ENCODE measurements at places on chromosomes 2 and 18.

DNA sequence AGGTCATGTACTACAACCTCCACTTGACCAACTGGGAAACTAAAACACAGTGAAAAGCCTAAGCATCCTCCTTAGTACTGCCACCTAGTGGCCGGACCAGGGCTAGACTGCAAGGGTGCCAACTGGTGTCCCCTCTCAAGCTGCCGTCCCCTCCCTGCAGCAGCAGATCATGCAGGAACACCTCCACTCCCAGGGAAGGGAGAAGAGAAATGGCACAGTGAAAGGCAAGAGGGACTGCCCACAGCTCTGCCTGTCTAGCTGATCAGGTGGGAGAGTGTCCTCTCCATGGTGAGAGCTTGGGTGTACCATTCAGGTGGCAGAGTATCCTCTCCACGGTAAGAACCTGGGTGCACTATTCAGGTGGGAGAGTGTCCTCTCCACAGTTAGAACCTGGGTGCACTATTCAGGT is 78.1 kb downstream of the AAK1 start:
- peak; percentile 85 for DNase-seq
- no peaks in the 10 kb centered on the region for H3K4me1 ChIP-seq
- no peaks in the 10 kb centered on the region for H3K27me3 ChIP-seq

DNA sequence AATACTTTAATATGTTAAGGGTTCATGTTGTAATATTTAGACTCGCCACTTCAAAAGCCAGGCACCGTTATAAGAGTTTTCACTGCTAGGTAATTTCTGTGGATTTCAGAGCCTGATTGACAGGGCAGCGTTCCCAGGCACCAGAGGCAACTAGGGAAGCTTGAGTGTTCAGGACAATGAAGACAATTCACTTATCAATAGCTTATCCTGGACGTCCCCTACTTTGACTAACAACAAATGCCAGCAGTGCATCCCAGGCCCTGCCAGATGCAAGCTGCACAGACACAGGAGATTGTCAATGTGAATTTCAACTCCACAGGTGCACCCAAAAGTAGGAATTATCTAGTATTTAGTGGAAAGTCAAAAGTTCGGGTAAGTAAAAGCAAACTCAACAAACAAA is 179.3 kb upstream of the GYPC start:
- H3K27me3 ChIP-seq = no peaks in the 10 kb centered on the region
- H3K4me1 ChIP-seq = no peaks in the 10 kb centered on the region
- no peak for DNase-seq
- H3K36me3 ChIP-seq = no peaks in the 10 kb centered on the region

GRCh38 chr2:69634196-69634821 is 9.2 kb downstream of the AAK1 start:
- H3K27ac ChIP-seq = no peak overlapping the region
- H3K36me3 ChIP-seq = peaks cover 3% of the 10 kb centered on the region
- H3K27me3 ChIP-seq = no peaks in the 10 kb centered on the region
- no peak overlapping the region for H3K4me3 ChIP-seq

GRCh38 chr2:79993144-79993543 is 311.4 kb downstream of the LRRTM1 start:
- no peaks in the 10 kb centered on the region for H3K27me3 ChIP-seq
- no peak overlapping the region for H3K4me3 ChIP-seq
- no peak for DNase-seq
- no peak overlapping the region for H3K27ac ChIP-seq
- H3K36me3 ChIP-seq = no peaks in the 10 kb centered on the region

- no peak overlapping the region for H3K27ac ChIP-seq
- no peaks in the 10 kb centered on the region for H3K27me3 ChIP-seq
- H3K4me1 ChIP-seq = no peaks in the 10 kb centered on the region
- H3K4me3 ChIP-seq = no peak overlapping the region
- H3K36me3 ChIP-seq = no peaks in the 10 kb centered on the region
- DNase-seq = no peak
These were observed 28.9 kb downstream of the PXDN start for GRCh38 chr2:1715184-1716013.
